ENCODE measurements at places on chromosomes 2 and 18.

DNA sequence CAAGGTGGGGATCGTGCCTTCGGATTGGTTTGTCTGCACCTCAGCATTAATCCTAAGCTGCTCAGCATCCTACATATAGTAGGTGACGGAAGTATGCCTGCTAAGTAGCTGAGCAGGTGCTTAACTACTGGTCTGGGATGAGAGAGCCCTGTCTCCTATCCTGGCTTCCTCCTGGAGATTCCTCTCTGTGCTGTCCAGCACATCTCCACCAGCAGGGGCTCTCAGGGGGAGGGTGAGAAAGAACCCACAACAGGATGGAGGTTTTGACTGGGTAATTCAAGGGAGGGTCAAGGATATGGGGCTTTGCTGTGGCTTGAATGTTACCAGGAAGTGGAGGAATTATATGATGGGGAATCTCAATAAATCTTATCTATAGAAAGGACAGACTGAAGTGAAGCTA lies 45.4 kb upstream of the KIF5C start:
- no peak for DNase-seq

DNA sequence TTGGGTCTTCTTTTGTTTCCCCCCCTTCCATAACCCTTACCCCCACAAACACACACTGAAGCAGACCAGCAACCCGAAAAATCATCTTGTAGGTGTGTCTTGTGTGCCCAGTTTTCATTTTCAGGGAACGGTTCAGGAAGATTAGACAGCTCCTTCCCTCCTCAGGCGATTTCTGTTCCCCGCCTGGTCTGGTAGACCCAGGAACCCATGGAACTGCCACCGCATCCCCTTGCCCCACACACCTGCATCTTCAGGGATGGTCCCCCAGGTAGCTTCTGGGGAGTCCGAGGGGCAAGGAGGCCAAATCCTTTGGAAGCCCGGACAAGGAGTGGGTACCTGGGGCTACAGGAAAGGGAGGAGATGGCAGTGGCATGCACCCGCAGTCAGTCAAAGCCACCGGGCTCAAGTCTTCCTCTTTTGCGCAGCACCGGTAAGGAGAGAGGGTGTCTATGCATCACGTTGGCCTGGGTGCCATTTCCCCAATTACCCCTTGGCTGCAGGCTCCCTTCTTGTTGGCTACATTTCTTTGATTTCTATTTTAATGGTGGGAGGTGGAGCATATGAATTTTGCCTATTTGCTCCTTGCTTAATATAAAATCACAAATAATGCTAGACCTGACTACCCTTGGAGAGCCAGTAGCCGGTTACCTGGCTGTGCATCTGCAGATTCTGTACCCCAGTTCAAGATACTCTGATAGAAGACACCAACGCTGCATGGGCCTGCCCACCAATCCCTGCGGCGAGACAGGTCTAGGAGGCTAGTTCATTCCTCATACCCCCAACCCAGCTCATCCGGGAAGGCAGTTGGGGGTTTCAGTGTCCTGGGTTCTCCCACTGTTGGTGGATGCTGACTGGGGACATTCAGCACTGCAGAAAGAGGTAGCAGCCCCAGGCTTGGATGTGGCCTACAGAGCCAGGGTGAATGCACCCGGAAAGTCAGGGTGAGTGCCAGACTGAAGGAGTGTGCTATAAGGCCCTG lies 30.0 kb upstream of the ATP6V1B1 start:
- DNase-seq, result no peak

- DNase-seq, result no peak
Observed at GRCh38 chr2:236551471-236552211, 18.0 kb upstream of the ACKR3 start.

DNA sequence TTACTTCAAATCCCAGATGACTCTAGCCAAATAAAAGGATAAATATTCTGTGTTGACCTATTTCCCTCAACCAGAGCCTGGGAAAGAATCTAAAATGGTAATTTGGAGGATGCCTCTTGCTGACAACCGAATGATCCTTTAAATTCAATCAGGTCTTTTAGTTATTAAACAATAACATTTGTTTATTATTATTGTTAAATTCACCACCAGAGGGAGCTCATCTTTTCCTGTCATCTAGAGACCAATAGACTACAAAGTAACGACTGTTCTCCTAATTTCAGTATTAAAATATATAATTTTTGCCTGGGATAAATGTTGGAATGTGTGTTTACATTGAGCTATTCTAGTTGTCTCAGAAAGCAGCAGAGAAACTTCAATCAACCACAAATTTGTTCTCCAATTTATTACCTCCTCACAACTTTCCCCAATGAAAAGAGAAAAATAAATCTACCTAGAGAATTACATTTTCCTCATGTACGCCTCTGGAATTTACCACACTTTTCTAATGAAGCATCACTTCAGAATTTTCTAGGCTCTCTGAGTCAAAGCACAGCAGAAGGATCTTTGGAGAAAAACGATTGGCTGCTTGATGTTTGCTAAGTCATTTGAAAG lies 142.7 kb downstream of the SCG2 start:
- DNase-seq, result no peak

DNA sequence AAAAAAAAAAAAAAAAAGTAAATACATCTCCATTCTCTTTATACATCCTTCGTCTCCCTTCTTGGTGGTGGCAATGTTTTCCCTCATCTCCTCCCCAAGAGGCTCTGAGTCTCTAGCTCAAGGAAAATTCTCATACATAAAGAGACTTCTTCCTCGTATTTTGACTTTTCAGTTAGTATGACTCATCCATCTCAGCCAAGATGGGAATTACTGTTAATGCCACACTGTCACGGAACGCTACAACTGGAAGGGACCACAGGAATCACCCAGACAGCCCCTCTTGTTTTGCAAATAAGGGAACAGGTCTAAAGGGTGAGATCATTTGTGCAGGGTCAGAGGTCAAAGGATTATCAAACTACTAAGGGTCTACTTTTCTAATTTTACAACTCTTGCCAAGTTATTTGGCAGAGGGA lies 19.5 kb downstream of the NFE2L2 start:
- DNase-seq, result no peak

DNA sequence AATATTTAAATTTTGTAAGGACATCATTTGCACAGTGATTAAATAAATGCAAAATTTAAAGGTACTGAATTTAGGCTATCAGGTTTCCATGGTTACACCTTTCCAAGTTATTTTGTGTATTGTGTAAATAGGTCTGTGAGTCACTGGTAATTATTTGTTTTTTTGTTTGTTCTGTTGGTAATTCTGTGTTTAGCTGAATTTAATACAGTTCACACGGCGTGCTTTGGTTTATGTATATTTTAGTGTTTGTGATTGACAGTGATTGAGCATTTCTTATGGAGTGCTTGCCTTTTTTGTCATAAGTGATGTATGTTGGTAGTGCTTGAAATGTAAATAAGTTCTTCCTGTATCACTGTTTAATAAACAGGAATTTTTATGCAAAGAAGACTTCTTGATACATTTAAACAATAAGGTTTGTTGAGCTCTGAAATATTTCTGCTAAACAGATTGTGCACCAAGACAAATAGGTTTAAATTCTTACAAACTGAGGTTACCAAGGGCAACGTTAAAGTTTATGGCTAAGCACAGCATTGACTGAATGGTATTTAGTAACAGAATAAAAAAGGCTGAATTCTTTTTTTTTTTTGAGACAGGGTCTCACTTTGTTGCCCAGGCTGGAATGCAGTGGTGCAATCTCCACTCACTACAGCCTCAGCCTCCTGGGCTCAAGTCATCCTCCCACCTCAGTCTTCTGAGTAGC lies 38.3 kb upstream of the DLX1 start:
- DNase-seq, result no peak

Data from SIG-M5 (cell line).